ENCODE measurements at places on chromosomes 4 and X.

GRCh38 chr4:27407616-27408015 is 547.0 kb downstream of the STIM2 start:
- DNase-seq: no peak

- DNase-seq: no peak
Measured at GRCh38 chrX:17608888-17609287, 128.4 kb upstream of the SCML1 start.

DNA sequence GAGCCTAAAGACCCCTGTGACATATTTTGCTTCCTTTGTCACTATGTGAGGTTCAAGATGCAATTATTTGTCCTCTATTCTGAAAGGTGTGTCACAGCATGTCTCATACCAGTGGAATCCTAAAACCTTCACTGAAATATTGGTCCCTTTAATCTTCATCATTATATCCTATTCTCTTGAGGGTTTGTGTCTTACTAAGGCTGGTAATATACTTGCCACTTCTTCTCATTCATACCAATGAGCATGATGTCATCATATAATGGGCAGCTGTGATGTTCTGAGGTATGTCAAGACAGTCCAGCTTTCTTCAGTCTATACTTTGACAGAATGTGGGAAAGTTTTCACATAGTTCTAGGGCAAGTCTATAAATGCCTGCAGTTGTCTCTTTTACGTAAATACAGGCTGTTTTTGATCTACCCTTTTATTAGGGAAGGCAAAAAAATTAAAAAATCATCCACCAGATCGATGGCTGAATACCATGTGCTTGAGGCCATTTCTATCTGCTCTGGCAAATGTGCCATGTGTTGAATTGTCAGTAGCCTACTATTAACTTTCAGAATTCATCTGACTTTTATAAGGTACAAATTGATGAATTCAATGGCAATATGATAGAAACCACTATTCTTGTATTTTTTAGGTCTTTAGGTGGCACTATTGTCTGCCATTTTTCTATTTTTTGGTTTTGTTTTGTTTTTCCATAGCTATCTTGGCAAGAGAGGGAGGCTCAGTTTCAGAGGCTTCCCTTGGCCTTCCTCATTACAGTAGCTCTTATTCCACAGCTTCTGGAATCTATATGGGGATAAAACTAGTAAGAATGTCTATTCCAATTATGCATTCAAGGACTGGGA is 209.0 kb downstream of the PPARGC1A start:
- no peak for DNase-seq

- peak; percentile 86 for DNase-seq
Measured at GRCh38 chr4:38179690-38180377, 219.6 kb downstream of the PTTG2 start.
